Left forelimb (tissue), 1 donor: ENCODE measurements at places on chromosomes 3 and 15.

- no peak for DNase-seq
These were observed 643.1 kb downstream of the ZPLD1 start for GRCh38 chr3:103077910-103078309.

GRCh38 chr15:75410196-75410595 is 41.3 kb downstream of the SIN3A start:
- DNase-seq, result no peak

- DNase-seq, result no peak
These were observed 994 bp downstream of the MESP1 start for GRCh38 chr15:89749951-89750559.

DNA sequence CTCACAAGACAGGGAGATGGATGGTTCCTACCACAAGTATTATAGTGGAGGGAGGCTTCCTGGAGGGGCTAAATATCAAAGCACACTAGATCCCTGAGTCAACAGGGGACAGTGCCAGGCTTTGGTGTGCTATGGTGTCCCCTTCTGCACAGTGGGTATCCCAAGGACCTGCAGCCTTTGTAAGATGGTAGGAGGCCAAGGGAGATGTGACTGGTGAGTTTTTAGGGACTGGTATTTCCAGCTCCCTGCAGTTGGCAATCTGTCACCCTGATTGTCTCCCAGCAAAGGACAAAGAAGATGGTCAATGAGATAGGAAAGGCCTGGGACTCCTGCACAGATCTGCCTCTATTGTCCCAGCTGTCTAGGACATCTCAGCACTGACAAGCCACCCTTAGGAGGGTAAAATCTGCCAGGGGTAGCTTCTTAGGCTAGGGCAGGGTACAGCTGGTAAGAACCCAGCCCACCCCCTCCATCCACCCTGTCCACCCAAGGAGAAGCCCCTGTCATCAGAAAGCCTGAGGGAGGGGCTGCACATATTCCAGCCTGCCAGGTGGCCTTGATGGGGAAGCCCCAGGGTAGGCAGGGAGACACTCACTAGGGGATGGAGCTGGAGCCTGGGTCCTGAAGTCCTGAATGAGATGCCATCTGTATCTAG is 631 bp downstream of the CYP1A1 start:
- DNase-seq, result no peak

- DNase-seq, result no peak
These were observed 75.9 kb upstream of the ALDH1L1 start for GRCh38 chr3:126256251-126256650.

GRCh38 chr15:101679806-101680205 is 27.6 kb upstream of the TM2D3 start:
- DNase-seq, result no peak

GRCh38 chr3:190345027-190345821 is 23.0 kb upstream of the CLDN1 start:
- DNase-seq, result no peak

- no peak for DNase-seq
These were observed 31.4 kb upstream of the TIPARP start for GRCh38 chr3:156642750-156643728.

- no peak for DNase-seq
These were observed 1.1 kb upstream of the NPHP3 start for GRCh38 chr3:132723024-132723950.

DNA sequence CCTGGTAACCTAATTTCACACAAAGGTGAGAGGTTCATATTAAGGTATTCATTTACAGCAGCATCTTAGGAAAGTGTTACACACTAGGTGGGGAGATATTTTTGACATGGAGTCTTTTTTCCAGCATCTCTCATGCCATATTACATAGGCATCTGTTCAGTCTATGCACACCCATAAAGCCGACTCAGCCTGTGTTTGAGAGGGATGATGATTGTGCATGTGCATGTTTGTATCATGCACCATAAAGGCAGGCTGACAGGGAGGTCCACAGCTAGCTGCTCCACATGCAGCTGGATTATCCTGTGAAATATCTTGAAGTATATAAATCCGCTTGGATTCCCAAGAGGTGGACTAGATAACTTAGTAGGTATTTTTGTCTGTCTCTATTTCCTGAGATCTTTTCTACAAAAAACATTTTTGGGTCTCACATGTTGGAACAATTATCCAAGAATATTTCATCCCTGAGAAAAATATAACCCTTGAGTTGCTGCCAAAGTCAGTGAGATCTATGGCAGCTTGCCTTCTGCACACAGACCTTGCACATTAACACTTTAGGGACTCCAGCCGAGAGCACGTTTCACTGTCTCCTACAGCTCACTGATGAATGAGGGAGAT is 288.4 kb upstream of the DPH6 start:
- DNase-seq, result no peak

- no peak for DNase-seq
These were observed 125.0 kb upstream of the CGNL1 start for GRCh38 chr15:57251308-57251707.

- DNase-seq, result no peak
These were observed 4.9 kb downstream of the TM6SF1 start for GRCh38 chr15:83112233-83112955.

DNA sequence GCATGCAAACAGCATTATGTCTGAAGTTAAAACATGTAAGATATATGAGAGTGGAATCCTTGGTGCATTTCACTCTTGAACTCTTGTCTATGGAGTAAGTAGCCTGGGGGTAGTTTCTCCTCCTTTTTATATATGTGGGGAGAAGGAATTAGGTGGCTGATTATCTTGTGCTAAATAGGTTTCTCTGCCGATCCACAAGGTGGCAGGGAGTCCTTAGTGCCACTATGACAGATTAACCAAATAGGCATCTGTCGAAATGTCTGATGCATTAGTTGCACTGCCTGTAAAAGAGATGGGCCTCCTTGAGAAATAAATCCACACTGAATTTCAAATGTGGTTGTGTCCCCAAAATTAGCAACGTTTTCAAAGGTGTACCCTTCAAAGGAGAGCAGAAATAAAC is 170.1 kb downstream of the CNTN4 start:
- DNase-seq, result no peak

GRCh38 chr15:45102226-45102625 is 11.7 kb downstream of the DUOX2 start:
- peak; percentile 45 for DNase-seq

GRCh38 chr3:124773351-124774326 is 43.4 kb downstream of the UMPS start:
- no peak for DNase-seq

DNA sequence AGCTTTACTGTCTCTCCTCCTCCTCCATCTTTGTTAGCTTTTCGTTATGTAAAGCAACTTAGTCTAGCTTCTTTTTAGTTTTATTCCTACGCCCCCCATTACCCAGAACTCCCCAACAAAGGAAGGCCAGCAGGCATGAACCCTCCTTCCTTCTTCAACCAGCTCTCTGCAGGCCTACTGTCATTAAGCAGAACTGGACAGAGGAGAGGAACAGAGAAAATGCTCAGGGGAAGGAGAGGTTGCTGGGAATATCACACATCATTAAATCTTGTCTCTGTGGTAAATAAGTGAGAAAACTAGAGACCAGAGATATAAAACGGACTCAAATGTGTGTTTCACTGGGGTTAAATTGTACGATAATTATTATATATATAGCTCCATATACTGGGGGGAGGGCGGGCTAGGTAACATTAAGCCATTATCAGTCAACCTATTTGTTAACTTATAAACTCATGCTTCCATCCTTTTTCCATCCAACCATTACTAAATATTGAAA is 19.3 kb upstream of the SLC28A1 start:
- no peak for DNase-seq
